ENCODE measurements at places on chromosomes 2 and 18.
A peak's percentile ranks its signal among the peaks of the same experiment; 100 is the strongest.

GRCh38 chr2:215724146-215724545 is 288.3 kb upstream of the FN1 start:
- DNase-seq = no peak

DNA sequence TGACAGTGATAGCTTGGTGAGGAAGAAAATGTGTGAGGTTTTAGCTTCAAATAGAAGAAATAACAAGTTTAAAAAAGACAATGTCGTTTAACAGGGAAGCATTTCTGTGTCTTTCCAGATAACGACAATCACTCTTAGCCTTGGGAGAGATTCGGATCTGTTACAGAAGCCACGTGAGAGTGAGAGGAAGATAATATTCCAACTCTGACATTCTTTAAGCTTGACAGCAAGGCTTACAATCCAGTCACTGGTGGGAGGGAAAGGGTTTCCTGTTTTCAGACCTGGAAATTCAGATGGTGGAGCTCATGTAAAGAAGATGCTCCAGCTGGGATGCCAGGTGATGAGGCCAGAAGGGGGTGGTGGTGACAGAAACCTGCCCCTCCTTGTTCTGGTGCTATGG is 30.8 kb downstream of the FBXO48 start:
- no peak for DNase-seq

- no peak for DNase-seq
Observed at GRCh38 chr18:46712406-46712805, 44.4 kb downstream of the ST8SIA5 start.

- no peak for DNase-seq
Observed at GRCh38 chr18:44562986-44563385, 117.7 kb upstream of the SETBP1 start.

- no peak for DNase-seq
Observed at GRCh38 chr2:241009601-241010530, 11.4 kb downstream of the SNED1 start.

GRCh38 chr2:217973008-217973787 is 29.6 kb downstream of the TNS1 start:
- no peak for DNase-seq

- no peak for DNase-seq
Observed at GRCh38 chr2:38661306-38661705, 4.6 kb upstream of the GALM start.

DNA sequence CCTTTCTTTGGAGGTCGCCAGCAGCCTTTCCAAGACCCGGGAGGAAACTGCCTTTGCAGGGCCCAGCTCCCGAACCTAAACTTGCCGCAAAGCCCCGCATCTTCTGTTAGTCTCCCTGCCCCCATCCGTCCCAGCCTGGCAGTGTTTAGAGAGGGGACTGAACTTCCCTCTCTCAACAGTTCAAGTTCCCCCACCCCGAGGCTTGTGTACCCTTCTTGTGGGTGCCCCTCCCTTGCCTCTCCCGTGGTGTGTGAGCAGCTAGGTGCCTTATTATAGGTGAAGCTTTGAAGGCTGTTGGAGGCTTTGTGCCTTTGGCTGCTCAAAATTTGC is 1.4 kb downstream of the LBH start:
- DNase-seq = peak; percentile 27

DNA sequence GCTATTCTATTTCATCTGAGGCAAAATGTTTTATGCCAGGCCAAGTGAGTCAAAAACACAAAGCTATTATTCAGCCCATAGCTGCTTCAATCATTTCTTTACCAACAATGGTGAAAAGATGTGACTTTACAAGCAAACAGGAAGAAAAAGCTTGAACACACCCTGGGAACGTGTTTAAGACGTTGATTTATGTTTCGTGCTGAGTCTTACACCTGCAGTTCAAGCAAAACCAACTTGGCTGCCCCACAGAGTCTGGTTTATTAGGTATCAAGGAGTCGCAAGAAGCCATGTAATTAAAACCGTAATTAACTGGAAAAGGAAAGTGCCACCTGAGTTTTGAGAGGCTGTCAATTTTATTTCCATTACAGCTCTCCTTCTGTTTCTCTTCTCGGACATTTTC is 295.5 kb downstream of the MEIS1 start:
- no peak for DNase-seq

GRCh38 chr2:57899898-57900297 is 146.7 kb upstream of the VRK2 start:
- DNase-seq = no peak

DNA sequence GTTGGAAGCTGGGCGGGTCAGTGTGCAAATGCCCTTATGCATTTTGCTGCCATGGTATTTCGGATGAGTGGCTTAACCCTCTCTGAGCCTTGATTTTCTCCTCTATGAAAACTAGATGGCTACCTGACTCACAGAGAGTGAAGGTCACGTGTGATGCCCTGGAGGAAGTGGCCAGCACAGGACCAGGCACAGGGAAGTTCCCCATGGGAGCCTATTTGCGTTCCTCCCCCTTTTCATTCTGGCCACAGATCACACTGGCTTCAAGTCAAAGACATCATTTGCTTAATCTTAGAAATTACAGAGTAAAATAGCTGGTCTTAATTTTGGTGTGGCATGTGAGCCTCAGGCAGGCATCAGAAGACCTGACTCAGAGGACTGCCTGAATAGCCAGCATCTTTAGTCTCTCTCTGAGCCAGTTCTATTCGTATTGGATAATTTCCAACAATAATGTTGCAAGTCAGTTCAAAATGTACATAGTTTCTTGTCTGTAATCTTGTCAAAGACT is 57.6 kb upstream of the CD302 start:
- DNase-seq = no peak

DNA sequence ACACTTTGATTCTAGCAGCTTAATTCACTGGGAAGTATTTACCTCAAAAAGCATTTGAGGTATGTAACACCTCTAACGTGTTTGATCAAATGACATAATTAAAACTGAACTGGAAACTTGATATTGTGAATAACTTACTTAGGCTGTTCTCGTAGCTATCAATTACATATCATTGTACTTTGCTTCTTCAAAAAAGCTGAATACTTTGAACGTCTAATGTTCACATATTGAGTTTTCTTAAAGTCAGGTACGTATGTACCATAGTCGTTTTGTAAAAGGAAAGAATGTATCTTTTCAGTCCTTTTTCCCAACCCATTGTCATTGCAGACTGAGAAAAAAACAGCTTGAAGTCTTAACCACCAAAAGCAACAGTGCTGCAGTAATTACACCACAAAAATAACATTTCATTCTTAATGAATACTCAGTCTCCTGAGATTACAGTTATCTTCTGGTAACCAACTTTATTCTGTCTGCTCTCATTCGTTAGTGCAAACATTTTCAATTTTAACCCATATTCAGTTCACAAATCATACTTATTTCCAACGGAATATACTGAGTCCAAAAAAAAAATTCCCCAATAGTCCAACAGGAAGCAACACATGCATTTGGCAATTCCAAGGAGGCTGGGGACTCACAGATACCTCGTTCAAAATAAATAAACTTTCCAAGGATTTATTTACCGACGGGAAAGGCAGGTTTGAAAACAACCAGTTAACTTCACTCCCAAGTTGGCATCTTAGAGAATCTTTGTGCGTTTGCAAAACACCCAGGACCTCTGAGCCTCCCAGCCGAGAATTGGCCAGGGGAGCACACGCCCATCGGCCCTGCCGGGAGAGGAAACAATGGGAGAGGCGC is 1.1 kb downstream of the CHN1 start:
- no peak for DNase-seq
